ENCODE measurements at places on chromosomes 7 and 10.

DNA sequence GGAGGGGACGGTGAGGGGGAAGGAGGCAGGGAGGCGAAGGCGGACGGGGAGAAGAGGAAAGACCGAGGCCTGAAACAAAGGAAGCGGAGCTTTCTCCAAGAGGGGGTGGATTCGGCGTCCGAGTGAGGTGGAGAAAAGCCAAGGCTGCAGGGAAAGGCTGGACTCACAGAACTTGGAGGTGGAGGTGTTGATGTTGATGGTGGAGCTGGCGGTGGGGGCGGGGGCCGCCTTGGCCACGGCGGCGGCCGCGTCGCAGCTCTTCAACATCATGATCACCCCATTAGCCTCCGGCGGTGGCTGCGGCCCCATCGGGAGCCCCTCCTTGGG is 578 bp downstream of the CACUL1 start:
- DNase-seq: no peak

DNA sequence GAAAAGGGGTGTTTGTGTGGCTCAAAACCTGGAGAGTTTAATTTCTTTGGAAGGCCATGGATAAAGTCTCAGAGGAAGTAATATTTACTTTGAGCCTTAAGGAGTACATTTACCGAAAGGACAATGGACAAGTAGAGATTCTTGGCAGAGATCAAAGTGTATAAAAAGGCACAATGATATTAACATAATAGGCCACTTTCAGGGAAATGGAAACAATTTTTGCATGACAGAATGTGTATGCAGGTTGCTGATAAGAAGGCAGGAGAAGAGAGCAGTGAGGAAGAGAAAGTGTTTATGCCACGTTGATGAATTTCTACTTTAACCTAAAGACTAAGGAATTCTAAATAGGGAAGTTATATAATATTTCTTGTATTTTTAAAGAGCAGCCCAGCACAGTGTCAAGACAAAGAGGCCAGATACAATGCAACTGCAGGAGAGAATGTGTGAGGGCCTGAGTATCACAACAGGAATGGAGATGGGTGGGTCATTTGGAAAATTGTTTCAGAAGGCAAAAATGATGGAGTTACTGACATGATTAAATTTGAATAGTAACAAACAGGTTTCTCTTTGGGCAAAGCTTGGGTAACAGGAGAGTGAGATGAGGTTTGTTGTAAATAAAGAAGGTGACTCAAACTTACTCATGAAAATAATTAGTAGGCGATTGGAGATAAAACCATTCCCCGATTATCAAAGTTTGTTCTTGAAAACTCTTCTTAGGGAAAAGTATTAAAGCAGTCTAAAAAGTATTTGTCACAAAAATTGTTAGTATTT is 84.1 kb downstream of the THSD7A start:
- DNase-seq: no peak

- DNase-seq: no peak
Observed at GRCh38 chr10:581776-582330, 107.6 kb downstream of the DIP2C start.

DNA sequence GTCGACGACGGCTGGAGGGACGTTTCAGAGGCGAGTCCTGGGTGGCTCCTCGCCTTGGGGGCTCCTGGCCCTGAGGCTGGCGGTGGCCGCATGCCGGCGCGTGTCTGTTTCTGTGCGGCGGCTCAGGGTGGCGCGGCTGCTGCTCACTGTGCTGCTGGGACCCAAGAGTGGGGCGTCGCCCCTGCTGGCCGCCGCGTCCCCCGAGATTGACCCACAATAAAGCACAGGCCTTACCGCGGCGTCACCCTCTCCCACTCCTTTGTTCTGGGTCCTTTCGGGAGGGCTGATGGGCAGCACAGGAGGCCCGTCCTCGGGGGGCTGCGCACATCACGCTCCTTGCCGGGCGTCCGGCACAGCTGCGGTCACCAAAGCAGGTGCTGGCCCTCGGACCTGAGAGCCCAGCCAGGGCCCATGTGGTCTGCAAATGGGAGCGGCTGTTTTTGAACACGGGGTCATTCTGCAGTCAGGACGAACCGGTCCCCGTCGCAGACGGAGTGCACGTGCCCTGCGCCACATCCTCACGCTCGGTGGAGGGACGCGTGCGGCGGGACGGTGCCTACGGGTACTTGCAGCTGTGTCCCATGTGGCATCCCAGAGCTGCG is 19.2 kb downstream of the GET4 start:
- no peak for DNase-seq

- no peak for DNase-seq
Observed at GRCh38 chr10:14356921-14357320, 26.2 kb upstream of the FRMD4A start.

GRCh38 chr10:90819911-90820310 is 37.9 kb downstream of the HTR7 start:
- DNase-seq: no peak

- no peak for DNase-seq
Observed at GRCh38 chr10:77756319-77757232, 119.0 kb upstream of the KCNMA1 start.

DNA sequence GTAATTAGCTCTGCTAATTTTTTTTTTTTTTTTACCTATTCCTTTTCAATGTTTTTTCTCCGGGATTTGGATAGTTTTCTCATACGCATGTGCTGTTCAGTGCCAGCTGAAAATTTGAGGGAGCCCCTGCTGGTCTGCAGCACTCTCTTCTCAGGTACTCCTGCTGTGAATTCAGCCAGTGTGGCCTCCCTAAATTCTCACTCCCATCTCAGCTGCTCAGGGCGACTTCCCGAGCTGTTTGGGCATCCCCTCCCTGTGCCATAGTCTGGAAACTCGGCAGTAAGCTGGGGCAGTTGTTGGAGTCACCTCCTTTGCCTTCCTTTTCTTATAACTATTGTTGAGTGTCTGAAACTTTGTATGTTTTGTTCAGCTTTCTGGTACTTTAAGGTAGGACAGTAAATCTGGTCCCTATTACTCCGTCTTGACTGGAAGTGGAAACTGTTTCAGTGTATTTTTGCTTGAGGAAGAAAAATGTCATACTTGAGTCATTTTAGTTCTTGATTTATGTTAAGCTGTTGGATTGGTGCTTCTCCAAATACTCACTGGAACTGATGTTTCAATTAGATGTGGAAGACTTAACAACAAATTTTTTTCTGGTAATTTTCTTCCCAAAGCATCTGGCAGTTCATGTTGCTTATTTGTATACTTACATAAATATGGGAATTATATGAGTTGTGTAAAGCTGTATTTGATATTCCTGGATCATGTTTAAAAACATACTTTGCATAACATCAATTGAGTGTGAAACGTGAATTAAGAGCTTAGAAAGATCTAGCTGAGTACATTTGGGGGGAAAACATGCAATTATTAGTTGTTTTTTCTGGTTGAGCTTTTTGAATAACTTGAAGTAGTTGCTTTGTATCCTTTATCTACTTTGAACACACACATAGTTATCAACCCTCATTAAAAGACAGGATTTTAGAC is 33.7 kb downstream of the MINPP1 start:
- DNase-seq: no peak

GRCh38 chr7:38283809-38284208 is 10.4 kb upstream of the TARP start:
- no peak for DNase-seq

- DNase-seq: no peak
Observed at GRCh38 chr10:33807531-33808359, 473.3 kb upstream of the NRP1 start.

- no peak for DNase-seq
Observed at GRCh38 chr7:88357781-88358525, 51.3 kb upstream of the STEAP4 start.

DNA sequence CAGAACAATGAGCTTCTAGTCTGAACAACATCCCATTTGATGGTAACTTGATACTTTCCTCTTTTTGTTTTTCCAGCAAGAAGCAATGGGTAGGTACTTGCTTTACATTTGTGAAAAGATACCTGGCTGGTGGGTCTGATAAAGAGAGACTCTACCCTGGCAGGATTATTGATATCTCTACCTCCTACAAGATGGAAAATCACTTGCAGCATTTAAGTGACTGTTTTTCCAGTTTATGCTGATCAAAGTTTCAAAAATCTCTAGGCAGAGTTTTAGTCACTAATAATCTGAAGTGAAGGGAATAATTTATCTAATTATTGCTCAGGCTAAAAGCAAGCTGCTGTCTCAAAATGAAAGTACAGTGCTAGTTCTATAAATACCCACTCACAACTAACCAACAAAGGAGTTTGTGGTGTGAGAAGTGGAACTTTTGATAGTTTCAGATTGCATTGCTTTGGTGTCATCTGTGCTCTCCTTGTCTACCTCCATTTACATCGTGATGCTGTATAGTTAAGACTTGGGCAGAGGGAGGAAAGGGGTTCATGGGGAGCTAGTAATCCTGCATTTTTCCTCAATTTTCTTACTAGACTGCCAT is 86.0 kb upstream of the ANKRD1 start:
- no peak for DNase-seq

DNA sequence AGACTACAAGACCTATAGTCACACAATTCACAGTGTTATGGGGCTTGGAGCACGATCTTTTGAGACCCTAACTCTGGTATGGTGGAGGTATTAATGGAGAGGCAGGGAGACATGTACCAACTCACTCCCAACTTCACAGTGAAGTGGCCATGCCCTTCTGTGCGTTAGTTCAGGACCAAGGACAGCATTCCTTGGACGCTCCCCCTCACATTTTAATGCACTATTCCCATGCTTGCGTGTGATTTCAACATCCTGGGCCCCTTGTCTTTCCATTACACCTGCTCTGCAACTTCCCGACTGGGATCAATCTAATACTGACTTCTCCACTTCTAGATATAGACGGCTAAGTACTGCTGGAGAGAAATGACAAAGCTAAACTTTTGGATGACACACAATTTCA is 72.7 kb downstream of the PLCE1 start:
- no peak for DNase-seq

DNA sequence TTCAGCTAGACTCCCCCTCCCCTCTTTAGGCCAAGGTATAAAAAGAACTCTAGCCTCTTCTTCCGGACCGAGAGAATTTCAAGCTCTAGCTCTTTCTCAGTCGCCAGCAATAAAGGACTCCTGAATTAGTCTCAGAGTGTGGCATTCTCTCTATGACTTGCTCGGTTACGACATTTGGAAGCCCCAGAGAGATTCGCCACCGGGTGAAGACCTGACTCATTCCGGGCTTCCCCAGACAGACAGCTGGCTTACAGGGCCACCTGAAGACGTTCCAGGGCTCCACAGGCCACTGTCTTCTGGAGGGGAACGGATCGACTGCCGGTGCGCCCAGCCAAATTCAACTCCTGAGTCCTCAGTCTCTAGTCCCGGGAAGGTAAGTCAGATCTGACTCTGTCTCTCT is at the start of gene AKR1B15:
AKR1B15 (plus strand) TSS at position 234 of the 400 bp plus-strand sequence. CDS start 15,510 bp downstream, outside the sequence.
- DNase-seq: no peak

- DNase-seq: no peak
Observed at GRCh38 chr7:50662996-50663395, 97.8 kb upstream of the DDC start.

- no peak for DNase-seq
Observed at GRCh38 chr7:100744605-100745004, 11.2 kb downstream of the ZAN start.

- no peak for DNase-seq
Observed at GRCh38 chr7:66630531-66630930, 1.9 kb downstream of the KCTD7 start.

DNA sequence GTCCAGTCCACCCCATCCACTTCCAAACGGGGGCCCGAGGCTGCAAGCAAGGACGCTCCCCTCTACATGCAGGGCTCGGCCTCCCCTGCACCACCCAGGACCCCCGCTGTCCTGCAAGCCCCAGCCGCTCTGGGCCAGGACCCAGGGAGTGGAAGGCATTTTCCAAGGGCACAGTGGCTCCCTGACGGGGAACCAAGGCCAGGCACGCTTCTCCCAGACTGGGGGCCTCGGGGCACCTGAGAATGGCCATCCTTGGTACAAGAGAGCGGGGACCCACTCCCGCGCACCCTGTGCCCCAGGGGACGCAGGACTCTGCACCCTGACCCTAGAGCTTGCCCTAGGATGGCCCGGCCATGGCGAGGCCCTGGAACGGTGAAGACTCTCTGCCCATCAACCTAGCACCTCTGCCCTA is 545 bp upstream of the AKR1E2 start:
- DNase-seq: no peak

DNA sequence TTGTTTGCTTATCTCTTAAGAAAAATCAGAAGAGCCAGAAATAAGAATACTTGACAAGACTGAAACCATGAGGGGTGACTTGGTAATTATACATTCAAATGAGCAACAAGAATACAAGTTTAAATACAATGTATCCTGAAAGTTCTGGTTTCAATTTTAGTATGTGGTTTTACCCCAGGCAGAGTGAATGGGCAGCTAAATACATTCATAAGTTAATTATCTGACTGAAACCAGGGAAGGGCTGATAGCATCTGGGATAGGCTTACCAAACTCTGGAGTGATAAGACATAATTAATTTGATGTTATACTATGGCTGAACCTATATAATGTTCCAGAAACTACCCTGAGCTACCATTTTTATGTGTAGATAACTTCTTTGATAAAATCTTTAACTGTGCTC is 252.2 kb upstream of the PLXNA4 start:
- DNase-seq: no peak

DNA sequence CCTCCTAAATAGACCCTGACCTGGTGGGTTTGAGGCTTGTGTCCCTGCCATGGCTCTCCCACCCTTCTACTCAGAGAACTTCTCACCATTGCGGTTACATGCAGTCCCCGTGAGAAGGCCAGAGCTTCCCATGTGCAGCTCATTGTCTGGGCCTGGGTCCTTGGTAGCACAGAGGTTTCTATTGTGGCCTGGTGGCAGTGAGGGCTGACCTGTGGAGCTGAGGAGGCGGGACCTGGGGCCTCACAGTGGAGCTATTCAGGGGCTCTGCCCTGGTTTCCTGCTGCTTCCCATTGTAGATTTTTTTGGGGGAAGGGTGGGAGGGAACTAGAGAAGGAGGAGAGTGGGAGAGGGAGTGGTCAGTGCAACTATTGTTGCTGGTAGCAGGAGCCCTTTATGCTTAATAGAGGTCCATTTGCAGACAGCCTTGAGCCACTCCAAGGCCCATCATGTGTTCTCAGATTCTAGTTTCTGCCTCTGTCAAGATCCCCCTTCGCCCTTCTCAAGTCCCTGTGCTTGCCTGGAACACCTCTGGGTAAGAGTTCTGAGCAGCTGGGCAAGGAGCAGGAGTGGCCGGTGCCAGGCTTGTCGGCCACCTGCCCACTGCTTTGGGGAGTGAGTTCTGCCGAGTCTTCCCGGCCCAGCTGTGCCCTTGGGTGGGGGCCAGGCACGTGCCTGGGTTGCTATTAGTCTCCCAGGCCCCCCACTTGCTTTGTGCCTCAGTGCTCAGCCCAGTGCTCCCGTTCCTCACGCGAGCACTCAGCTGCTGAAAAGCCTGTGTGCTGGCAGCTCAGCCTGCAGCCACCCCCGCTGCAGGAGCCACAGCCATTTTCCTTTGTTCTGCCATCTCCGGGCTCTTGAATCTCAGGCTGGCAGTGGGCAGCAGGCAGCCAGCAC is 10.7 kb downstream of the TSPAN14 start:
- no peak for DNase-seq

- DNase-seq: no peak
Observed at GRCh38 chr10:71747039-71747531, 26.2 kb downstream of the VSIR start.

- DNase-seq: no peak
Observed at GRCh38 chr10:12198156-12198555, 2.2 kb downstream of the CDC123 start.
